ENCODE measurements at places on chromosomes 7 and 10.

- no peak for DNase-seq
These were observed 14.2 kb upstream of the SYPL1 start for GRCh38 chr7:106126170-106126938.

GRCh38 chr10:6406220-6407033 is 173.6 kb downstream of the PRKCQ start:
- DNase-seq: no peak

- DNase-seq: no peak
These were observed 52.4 kb downstream of the SORBS1 start for GRCh38 chr10:95508730-95509129.

- DNase-seq: no peak
These were observed 2.4 kb upstream of the PRR15 start for GRCh38 chr7:29561271-29561670.

Data from cardiac septum (tissue), 1 donor.